ENCODE measurements at places on chromosomes 7 and 10.

- DNase-seq = no peak
Observed at GRCh38 chr10:123392182-123392963, 238.2 kb downstream of the BUB3 start.

DNA sequence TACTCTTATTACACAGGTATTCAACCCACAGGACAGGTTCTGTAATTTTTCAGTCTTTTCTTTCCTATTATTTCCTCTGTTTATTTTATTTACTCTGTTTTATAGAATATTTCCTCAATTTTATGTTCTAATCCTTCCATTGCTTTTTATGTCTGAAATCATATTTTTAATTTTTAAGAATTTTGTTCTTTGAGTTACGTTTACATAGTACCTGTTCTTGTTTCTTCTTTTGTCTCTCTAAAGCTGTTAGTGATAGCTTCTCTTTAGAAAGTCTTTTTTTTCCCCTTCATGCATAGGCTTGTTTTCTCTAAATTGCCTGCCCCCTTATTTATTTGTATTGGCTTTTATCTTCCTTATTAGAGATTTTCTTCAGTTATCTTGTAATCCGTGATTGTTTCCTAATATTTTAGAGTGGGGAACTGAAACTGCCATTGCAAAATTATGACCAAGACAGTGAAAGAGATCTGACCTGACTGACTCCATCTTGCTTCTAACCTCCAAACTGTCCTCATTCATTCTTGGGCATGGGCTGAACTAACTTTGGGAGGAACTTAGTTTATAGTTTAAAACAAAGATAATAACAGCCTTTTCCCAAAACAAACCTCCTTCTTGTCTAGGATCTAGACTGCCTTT is 187.6 kb downstream of the PFKFB3 start:
- no peak for DNase-seq

DNA sequence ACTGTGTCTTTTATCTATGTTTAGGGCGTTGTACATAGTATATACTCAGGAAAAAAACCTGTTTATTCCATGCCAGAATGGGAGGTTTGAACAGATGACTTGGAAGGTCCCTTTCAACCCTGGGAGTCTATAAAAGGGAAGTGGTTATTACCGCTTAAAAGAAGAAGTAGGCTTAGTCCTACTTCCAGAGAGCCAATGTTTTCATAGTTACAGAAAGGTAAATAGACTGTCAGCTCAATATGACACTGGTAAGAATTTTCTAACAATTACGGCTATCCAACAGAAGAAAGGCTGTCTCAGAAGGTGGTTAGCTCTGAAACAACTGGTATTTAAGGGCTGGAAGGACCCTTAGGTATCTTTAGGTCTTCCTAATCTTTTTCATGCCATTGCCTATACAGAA is 1.1 kb upstream of the TFAM start:
- no peak for DNase-seq

- DNase-seq = no peak
Observed at GRCh38 chr7:53521638-53522184, 486.3 kb downstream of the POM121L12 start.

- no peak for DNase-seq
Observed at GRCh38 chr10:132677473-132678227, 108.3 kb downstream of the NKX6-2 start.

DNA sequence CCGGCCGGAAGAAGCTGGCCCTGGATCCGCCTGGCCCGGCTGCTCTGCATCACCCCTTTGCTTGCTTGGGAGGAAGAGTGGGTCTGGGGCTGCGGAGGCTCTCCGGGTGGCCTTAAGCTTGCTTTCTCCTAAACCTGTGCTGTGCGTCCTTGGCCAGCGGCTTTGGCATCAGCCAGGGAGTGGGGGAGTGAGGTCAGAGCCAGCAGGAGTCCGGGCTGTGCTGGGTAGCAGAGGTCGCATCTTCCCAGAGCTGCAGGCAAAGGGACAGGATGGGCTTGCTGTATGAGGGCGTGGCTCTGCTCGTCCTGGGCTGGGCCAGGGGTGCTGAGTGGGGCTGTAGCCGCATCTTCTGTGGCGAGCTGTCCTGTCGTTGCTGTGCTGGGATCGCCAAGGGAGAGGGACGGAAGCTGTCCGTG is 21.1 kb downstream of the BNIP3 start:
- no peak for DNase-seq

DNA sequence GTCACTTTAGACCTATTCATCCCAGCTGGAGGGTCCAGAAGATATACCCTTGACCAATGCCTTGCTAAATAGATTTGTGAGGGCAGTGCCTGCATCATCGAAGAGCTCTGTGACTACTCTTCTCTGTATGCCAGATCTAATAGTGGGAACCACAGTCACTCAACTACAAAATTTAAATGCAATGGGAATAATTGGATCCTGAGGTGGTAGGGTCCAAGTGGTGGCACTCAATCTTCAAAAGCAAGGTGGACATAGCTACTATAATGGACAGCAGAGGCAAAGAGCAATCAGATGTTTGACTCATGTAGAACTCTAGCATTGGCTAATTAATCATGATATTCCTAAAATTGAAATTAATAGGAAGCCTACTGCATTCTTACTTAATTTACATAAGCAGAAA is 554.3 kb upstream of the GRM3 start:
- no peak for DNase-seq

GRCh38 chr7:77940647-77941046 is 142.1 kb downstream of the PHTF2 start:
- DNase-seq = no peak

- no peak for DNase-seq
Observed at GRCh38 chr10:62463364-62463763, 89.2 kb downstream of the ZNF365 start.

DNA sequence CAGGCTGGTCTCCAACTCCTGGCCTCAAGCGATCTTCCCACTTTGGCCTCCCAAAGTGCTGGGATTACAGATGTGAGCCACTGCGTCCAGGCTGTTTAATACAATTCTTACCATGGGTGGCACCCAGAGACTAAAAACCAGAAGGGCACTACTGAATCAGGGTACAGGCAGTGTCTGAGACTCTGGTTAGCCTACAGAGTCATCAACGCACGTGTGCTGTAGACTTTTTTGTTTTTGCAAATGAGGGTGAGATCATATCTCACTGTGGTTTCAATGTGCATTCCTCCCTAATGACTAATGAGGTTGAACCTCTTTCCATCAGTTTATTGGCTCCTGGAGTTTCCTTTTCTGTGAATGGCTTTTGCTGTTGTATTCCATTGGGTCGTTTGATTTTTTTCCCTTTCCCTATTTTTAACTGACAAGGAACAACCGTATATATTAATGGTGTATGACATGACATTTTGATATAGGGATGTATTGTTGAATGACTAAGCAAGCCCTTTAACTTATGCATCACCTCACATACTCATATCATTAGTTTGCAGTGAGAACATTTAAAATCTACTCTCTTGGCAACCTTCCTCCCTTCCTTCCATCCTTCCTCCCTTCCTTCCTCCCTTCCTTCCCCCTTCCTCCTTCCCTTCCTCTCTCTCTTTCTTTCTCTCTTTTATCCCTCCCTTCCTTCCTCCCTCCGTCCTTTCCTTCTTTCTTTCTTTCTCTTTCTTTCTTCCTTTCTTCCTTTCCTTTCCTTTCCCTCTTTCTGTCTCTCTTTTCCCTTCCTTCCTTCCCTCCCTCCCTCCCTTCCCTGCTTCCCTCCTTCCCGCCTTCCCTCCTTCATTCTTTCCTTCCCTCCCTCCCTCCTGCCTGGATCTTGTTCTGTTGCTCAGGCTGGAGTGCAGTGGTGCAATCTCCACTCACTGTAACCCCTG is 9.3 kb upstream of the TMEM270 start:
- DNase-seq = peak; percentile 35

DNA sequence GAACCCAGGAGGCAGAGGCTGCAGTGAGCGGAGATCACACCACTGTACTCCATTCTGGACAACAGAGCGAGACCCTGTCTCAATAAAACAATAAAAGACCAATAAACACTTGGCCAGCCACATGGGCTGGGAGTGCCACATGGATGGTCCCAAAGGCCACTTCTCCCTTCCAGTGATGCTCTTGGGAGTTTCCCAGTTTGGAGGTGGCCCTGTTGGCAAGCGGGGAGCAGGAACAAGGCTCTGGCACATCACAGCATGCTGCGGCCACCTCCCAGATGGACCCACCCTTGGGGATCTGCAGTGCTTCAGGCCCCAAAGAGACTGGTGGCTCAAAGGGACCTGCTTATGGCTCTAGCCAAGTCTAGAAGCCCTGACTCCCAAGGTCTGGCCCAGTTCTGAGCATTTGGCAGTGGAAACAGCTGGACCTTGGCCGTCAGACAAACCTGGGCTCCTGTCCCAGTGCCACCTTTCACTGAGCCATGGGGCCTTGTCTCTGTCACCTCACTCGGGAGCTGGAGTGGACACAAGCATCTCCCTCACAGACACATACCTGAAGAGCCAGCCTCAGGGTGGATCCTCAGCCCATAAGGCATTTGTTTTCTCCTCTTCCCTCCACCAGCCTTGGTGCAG is 91.7 kb downstream of the COL13A1 start:
- DNase-seq = no peak

- DNase-seq = no peak
Observed at GRCh38 chr7:37332243-37333016, 116.2 kb downstream of the ELMO1 start.

GRCh38 chr7:20307901-20308300 is 22.8 kb upstream of the ITGB8 start:
- DNase-seq = no peak

GRCh38 chr10:98696516-98696915 is 249.8 kb upstream of the HPS1 start:
- DNase-seq = no peak

- no peak for DNase-seq
Observed at GRCh38 chr10:62554632-62555199, 180.5 kb downstream of the ZNF365 start.

DNA sequence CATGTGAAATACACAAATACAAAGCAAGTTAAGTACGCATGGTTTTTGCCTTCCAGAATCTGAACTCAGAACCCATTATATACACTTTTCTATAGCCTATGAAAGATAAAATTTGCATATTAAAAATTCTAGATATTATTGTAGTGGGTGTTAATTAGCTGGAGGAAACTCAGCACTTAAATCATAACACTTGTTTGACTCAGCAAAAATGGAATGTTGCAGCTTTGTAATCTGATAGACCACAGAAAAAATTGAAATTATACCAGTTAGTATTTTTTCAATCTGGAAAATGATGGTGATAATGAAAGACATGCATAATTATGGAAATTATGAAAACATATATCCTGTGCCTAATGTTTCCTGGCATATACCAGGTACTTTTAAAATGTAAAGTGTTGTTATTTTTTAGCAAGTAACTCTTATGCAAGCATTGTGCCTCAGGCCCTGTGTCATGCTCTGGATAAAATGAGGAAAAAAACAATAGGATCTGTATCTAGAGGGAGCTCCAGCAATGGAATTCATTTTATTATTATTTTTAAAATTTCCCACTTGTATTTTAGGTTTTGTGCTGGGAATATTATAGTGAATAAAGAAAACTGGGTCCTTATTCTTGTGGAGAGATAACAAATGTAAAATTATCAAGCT is 490.4 kb upstream of the SEMA3A start:
- no peak for DNase-seq

- DNase-seq = no peak
Observed at GRCh38 chr7:116097365-116098009, 66.9 kb upstream of the TFEC start.

GRCh38 chr10:70054902-70055301 is 2.3 kb downstream of the MACROH2A2 start:
- DNase-seq = no peak

DNA sequence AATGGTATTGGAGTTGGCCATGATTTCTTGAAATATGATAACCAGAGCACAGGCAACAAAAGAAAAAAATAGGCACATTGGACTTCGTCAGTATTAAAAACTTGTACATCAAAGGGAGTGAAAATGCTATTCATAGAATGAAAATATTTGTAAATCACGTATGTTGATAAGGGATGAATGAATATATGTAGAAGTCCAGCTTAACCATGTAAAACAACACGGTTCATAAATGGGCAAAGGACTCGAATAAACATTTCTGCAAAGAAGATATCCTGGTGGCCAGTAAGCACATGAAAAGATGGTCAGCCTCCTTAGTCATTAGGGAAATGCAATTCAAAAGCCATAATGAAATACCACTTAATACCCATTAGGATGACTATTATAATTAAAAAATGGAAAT is 68.1 kb downstream of the WAC start:
- DNase-seq = no peak

DNA sequence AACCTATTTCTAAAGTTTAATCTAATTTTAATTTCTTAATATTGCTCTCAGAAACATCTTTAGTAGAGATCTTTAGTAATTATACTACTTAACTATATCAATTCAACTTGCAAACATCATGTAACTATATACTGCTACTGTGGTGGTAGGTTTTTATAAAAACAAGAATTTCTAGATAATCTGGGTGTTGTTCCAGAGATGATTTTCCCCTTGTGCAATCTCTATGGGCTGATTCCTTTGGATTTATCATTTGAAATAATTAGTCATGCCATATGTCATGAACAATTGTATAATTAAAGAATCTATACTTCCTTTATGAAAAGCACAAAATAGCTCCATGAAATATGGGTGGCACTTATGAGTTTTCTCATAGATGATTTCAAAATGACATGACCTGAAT is 23.9 kb upstream of the CDK13 start:
- no peak for DNase-seq

GRCh38 chr10:132746801-132747625 is 38.9 kb downstream of the NKX6-2 start:
- DNase-seq = no peak

DNA sequence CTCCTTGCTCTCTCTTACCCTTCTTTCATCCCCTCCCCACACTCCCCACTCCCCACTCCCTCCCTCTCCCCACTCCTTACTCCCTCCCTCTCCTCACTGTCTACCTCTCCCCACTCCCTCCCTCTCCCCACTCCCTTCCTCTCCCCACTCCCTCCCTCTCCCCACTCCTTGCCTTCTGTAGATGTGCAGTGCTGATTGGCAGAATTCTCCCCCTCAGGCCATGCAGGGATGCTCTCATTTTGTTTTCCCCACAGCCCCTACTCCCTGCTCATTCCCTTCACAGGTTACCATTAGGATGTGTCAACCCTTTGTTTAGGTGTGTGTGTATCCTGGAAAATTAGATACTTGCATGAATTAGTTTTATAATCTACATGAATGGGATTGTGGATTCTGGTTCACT is 90.3 kb downstream of the CELF2 start:
- DNase-seq = no peak

GRCh38 chr7:27182861-27183681 is 2.0 kb downstream of the HOXA11 start:
- DNase-seq = no peak

- no peak for DNase-seq
Observed at GRCh38 chr7:143256325-143256724, 6.9 kb upstream of the GSTK1 start.

- DNase-seq = no peak
Observed at GRCh38 chr10:78911533-78912340, 157.0 kb upstream of the ZMIZ1 start.

GRCh38 chr7:131553931-131554330 is 2.5 kb downstream of the PODXL start:
- no peak for DNase-seq

Measured in GOT3 (cell line).